Effector CD8-positive, alpha-beta T cell (primary cell): ENCODE measurements at places on chromosomes 13 and 19.

- DNase-seq = no peak
Observed at GRCh38 chr13:31051999-31052398, 109.7 kb downstream of the HSPH1 start.

GRCh38 chr13:86142080-86142479 is 342.9 kb upstream of the SLITRK6 start:
- no peak for DNase-seq

- no peak for DNase-seq
Observed at GRCh38 chr13:33287142-33287882, 1.8 kb upstream of the STARD13 start.

DNA sequence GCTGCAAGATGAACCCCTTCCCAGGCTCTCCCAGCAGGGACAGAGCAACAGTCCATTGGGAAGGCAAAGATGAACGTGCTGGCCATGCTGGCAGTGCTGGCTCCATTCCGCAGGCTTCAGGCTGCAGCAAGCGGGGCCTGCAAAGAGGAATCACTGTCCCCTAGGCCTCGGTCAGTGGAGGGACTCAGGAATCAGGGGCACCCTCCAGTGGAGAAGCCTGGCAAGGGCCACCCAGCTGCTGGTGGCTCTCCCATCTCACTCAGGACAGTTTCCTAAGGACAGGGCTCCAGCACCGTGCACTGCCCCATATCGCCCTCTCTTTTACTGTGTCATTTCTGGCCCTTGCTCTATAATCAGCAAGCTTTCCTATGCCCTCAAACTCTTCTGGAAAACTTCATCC is 498.6 kb downstream of the EFNB2 start:
- no peak for DNase-seq

- DNase-seq = no peak
Observed at GRCh38 chr13:26695360-26695705, 65.3 kb downstream of the GPR12 start.

DNA sequence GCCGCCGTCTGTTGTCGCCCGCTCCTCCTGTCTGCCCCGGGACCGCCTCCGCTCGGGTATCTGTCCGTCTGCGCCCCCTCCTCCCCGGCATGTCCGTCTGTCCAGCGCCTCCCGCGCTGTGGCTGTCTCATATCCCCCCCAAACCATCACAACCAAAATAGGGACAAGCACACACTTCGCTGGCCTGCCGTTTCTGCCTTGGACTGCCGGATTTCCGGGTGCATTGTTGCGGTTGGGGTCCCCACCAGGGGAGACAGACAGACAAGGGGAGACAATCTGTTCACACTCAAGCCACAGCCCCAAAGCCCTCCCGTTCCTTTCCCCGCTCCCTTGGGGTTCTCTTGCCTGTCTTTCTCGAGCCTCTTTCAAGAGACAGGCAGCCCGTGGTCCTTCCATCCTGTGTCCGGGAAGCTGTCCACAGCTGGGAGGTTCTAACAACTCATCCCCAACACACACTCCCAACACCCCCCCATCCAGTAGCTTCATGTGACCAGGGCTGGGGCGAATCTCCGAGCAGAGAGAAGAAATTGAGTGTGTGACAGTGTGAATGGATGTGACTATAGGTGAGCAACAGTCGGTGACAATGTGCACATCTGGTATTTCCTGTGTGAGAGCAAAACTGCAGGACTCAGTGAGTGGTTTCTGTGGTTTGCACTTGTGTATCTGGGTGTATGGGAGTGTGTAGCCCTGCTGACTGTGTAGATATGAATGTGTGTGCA is 16.5 kb upstream of the FOSB start:
- DNase-seq = peak; percentile 63

- no peak for DNase-seq
Observed at GRCh38 chr13:104785952-104786351, 1719.7 kb upstream of the SLC10A2 start.

GRCh38 chr19:39152066-39152465 is 26.5 kb downstream of the PAK4 start:
- DNase-seq = no peak

- DNase-seq = no peak
Observed at GRCh38 chr19:24000656-24001055, 86.0 kb downstream of the ZNF726 start.

GRCh38 chr19:15444505-15445226 is 5.1 kb downstream of the WIZ start:
- DNase-seq = no peak

DNA sequence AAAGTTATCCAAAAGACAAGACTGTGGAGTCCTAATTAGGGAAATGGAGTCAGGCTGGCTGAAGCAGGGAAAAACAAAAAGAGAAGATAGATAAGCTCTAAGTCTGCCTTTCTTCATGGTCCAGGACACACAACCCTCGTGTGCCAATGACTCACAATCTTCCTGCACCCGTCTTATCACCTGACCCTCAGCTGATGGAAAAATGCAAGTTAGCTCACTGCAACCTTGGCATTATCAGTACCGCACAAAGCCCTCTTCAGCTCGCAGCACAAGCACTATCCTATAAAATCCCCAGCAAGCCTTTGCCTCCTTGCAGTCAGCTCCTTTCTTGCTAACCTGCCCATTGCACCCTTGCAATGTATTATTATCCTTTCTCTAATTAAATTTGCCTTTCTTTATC is 4.3 kb downstream of the OR7A5 start:
- DNase-seq = no peak

GRCh38 chr19:38265213-38265861 is 964 bp downstream of the SPINT2 start:
- no peak for DNase-seq

DNA sequence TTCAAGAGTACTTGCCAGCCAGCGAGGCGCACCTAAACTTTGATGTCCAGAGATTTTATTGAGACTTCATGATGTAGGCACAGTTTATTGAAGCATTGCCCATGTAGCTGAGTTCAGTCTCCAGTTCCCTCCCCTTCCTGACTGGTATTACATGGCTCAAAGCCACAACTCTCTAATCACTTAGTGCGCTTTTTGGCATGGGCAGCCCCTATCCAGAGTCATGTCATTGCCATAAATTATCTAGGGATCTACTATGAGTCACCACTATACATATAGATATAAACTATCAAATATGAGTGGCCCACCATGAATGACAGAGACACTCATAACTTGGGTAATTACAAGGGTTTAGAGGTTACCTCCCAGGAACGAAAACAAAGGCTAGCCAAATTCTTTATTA is 7.7 kb downstream of the ZNF614 start:
- DNase-seq = no peak

GRCh38 chr19:40458597-40458974 is 7.0 kb downstream of the BLVRB start:
- no peak for DNase-seq

GRCh38 chr13:21033856-21034602 is 27.4 kb downstream of the LATS2 start:
- DNase-seq = no peak

- no peak for DNase-seq
Observed at GRCh38 chr13:111609631-111610030, 289.2 kb downstream of the TEX29 start.

GRCh38 chr13:41851351-41851750 is 109.6 kb downstream of the VWA8 start:
- DNase-seq = no peak

- DNase-seq = peak; percentile 22
Observed at GRCh38 chr13:30618186-30618929, 638 bp downstream of the USPL1 start.

DNA sequence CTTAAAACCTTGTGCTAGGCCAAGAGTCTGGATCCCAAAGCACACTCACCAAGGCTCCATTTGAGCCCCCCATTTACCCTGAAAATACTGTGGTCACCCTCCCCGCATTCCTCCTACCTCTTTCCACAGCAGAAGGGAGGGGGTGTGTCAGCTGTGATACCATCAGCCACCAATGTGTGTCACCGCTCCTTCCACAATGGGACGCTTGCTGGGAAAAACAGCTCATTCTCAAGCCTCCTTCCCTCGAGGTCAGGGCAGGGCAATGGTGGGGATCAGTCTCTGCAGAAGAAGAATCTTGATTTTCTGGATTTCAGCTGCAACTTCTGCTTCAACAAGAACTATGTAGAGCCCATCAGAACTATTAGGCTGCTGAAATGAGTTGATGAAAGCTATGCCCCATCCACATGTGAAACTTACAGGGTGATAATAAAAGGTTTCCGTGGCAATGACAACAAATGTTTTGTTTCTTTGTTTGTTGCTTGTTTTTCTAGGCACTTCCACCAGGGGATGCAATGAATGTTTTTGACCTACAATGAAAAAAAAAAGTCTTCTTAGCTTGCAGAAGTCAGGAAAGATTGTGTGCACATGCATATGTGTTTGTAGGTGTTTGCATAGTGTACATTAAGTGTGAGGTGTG is 26.4 kb upstream of the ZNF507 start:
- DNase-seq = no peak
